ENCODE measurements at places on chromosomes 13 and 19.
A peak's percentile ranks its signal among the peaks of the same experiment; 100 is the strongest.

GRCh38 chr13:111488486-111489132 lies 168.2 kb downstream of the TEX29 start:
- H3K4me1 ChIP-seq, result no peaks in the 10 kb centered on the region
- no peak overlapping the region for H3K4me3 ChIP-seq
- DNase-seq, result no peak
- no peaks in the 10 kb centered on the region for H3K27me3 ChIP-seq

GRCh38 chr13:79589603-79590393 lies 108.8 kb downstream of the NDFIP2 start:
- no peaks in the 10 kb centered on the region for H3K27me3 ChIP-seq
- H3K36me3 ChIP-seq, result no peaks in the 10 kb centered on the region
- H3K27ac ChIP-seq, result no peak overlapping the region

DNA sequence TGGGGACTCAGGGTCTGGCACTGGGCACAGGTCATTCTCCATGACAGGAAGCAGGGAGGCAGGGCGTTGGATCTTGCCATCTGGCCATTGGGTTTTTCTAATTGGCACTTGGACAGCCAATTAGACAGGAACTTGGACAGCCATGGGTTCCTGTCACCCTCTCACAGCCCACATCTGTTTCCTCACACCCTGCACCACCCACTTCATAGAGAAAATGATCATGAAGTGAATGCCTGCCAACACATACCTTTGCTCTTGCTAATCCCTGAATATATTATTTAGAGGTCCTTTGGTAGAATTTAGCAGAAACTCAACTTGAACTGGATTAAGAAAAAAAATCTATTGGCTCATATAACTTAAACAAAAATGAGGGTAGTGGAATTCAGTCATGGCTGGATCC lies 4.9 kb upstream of the OLFM2 start:
- H3K4me1 ChIP-seq, result peaks cover 11% of the 10 kb centered on the region
- H3K27ac ChIP-seq, result no peak overlapping the region
- no peak overlapping the region for H3K4me3 ChIP-seq
- no peak for DNase-seq
- H3K36me3 ChIP-seq, result no peaks in the 10 kb centered on the region

- H3K36me3 ChIP-seq, result no peaks in the 10 kb centered on the region
- DNase-seq, result no peak
- no peak overlapping the region for H3K27ac ChIP-seq
- peaks cover 32% of the 10 kb centered on the region for H3K4me1 ChIP-seq
- no peak overlapping the region for H3K4me3 ChIP-seq
Measured at GRCh38 chr13:97257228-97257755, 35.2 kb downstream of the MBNL2 start.

DNA sequence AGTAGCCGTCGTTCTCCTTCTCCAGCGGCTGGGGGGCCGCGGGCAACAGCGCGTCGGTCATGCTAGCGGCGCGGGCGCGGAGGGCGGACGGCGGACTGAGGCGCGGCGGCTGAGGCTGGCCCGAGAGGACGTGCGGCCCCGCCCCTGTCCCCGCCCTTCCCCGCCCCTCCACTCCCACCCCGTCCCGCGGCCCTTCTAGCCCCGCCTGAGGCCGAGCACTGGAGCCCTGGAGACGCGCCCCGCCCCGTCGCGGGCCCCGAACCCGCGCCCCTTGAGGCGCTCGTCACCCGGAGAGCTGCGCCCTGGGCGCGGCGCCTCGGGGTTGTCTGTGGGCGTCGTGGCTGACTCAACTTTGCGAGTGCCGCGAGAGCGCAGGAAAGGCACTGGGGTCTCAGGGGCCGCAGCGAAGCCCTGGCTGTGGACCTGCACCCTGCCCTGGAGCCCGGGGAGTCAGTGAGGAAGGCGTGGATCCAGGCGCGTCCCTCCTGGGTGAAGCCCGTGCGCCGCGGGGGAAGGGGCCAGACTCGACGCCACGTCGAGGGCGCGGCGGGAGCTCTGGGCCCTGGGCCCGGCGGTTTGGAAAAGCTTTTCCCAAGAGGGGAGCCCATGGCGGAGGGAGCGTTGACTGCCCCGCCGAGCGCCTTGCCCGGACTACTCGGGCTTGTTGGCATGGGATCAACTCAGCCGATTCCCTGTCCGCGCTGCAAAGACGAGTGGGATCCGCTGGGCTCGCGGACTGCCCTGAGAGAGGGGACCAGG lies at the start of gene RHPN2:
RHPN2 (minus strand) TSS at position 97 of the 759 bp plus-strand sequence; CDS start at position 61, 36 bp downstream.
- peaks cover 6% of the 10 kb centered on the region for H3K4me1 ChIP-seq
- no peak within 1 kb of the TSS for H3K27ac ChIP-seq
- H3K36me3 ChIP-seq, result no peaks in the 10 kb centered on the region
- peak; percentile 80 for DNase-seq

DNA sequence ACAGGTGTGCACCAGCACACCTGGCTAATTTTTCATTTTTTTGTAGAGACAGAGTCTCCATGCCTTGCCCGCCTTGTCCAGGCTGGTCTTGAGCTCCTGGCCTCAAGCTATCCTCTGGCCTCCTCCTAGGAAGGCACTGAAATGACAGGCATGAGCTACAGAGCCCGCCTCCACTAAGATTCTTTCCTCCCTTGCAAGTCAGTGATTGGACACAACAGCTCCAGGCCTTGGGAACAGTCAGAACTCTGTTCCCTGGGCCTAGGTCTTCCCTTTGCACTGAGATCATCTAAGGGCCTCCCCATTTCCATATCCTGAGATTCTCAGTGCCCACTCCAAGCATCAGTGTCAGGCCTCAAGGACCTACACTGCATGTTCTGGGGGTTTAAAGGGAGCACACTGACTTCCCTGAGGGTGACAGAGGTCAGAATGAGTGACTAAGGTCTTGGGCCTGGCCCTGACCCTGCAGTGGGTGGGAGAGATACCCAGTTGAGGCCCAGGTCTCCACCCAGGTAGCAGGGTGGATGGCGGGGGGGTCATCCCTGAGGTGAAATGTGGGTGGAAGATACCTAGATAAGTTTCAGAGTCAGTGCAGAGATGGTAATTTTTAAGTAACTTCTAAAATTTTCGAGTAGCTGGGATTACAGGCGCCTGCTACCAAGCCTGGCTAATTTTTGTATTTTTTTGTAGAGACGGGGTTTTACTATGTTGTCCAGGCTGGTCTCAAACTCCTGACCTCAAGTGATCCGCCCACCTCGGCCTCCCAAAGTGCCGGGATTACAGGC lies 17.3 kb upstream of the ERCC1 start:
- no peaks in the 10 kb centered on the region for H3K36me3 ChIP-seq
- H3K27me3 ChIP-seq, result peaks cover 29% of the 10 kb centered on the region
- peaks cover 25% of the 10 kb centered on the region for H3K4me1 ChIP-seq
- no peak overlapping the region for H3K27ac ChIP-seq
- no peak overlapping the region for H3K4me3 ChIP-seq

GRCh38 chr13:114082849-114083645 lies 49.4 kb downstream of the RASA3 start:
- H3K27me3 ChIP-seq, result no peaks in the 10 kb centered on the region
- H3K4me1 ChIP-seq, result no peaks in the 10 kb centered on the region
- no peak overlapping the region for H3K27ac ChIP-seq
- H3K36me3 ChIP-seq, result no peaks in the 10 kb centered on the region
- DNase-seq, result no peak
- no peak overlapping the region for H3K4me3 ChIP-seq

GRCh38 chr13:21481359-21481758 lies 22.3 kb upstream of the ZDHHC20 start:
- no peaks in the 10 kb centered on the region for H3K36me3 ChIP-seq
- H3K4me3 ChIP-seq, result no peak overlapping the region

GRCh38 chr19:46724468-46724867 lies 7.6 kb upstream of the PRKD2 start:
- no peak overlapping the region for H3K27ac ChIP-seq
- H3K36me3 ChIP-seq, result peaks cover 15% of the 10 kb centered on the region
- DNase-seq, result no peak
- H3K4me3 ChIP-seq, result no peak overlapping the region

GRCh38 chr13:100480676-100481075 lies 107.9 kb downstream of the GGACT start:
- DNase-seq, result no peak
- no peaks in the 10 kb centered on the region for H3K36me3 ChIP-seq
- H3K27me3 ChIP-seq, result no peaks in the 10 kb centered on the region

DNA sequence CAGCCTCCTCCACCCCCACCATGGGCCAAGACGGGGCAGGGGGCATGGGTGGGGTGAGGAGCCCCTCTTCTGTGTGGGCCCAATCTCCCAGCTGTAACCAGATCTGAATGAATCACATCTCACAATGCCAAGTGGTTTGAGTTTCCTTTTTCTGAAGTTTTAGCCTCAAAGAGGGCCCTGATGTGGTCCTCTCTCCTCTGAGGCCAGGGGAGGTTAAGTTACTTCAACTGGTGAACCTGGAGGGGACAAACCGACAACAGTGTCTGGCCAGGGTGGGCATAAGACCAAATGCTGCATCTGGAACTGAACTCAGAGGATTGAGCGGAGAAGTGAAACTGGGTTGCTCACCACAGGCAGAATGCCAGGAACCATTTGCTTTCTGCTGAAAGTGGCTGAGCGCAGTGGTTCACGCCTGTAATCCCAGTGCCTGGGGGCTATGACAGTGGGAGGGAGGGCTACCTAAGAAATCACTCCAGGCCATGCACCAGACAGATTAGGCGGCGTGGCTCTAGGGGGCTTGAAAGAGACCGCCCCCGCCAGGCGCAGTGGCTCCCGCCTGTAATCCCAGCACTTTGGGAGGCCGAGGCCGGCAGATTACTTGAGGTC lies 15.4 kb upstream of the IRGC start:
- DNase-seq, result no peak
- no peaks in the 10 kb centered on the region for H3K4me1 ChIP-seq
- H3K27me3 ChIP-seq, result peaks cover 24% of the 10 kb centered on the region
- no peak overlapping the region for H3K4me3 ChIP-seq
- H3K27ac ChIP-seq, result no peak overlapping the region

- no peak overlapping the region for H3K4me3 ChIP-seq
- no peaks in the 10 kb centered on the region for H3K27me3 ChIP-seq
- no peak for DNase-seq
- H3K36me3 ChIP-seq, result no peaks in the 10 kb centered on the region
Measured at GRCh38 chr19:16232127-16232526, 34.4 kb downstream of the AP1M1 start.

DNA sequence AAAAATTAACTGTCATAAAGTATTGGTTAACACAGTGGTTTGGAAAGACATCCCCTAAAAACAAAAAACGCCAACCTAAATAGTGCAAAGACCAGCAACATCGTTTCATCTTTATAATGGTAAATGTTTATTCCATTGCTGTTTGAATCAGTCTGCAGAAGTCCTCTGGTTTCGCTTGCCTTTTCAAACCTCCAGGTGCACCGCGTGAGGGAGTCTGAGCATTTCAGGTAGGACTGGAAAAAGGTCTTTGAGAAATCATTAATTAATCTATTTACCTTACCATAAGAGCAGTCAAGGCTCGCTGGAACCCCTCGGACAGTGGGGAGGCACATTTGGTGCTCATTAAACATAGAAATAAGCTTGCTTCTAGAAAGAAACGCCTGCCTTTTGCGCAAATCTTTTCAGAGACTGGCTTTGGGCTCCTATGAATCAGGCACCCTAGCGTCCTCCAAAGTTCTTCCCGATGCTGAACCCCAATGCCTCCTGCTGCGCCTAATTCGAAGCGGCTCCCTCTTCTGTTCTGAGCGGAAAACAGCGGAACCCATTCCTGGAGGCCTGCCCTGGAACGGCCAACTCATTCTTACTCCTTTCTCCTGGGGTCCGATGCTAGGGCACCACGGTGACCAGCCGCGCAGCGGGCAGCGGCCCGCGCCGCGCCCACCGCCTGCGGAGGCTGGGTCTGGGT lies 951 bp upstream of the MTUS2 start:
- peak overlapping the region; percentile 68 for H3K4me3 ChIP-seq
- peaks cover 4% of the 10 kb centered on the region for H3K4me1 ChIP-seq
- peak; percentile 73 for DNase-seq

- H3K36me3 ChIP-seq, result peaks cover 6% of the 10 kb centered on the region
- DNase-seq, result no peak
- H3K27ac ChIP-seq, result no peak overlapping the region
- peaks cover 9% of the 10 kb centered on the region for H3K4me1 ChIP-seq
Measured at GRCh38 chr13:98207416-98207815, 30.3 kb upstream of the RNF113B start.

- H3K36me3 ChIP-seq, result no peaks in the 10 kb centered on the region
- no peaks in the 10 kb centered on the region for H3K27me3 ChIP-seq
- no peak overlapping the region for H3K27ac ChIP-seq
- H3K4me1 ChIP-seq, result no peaks in the 10 kb centered on the region
Measured at GRCh38 chr13:21530656-21531055, 71.6 kb upstream of the ZDHHC20 start.

- H3K27me3 ChIP-seq, result no peaks in the 10 kb centered on the region
- H3K4me1 ChIP-seq, result no peaks in the 10 kb centered on the region
- no peak overlapping the region for H3K4me3 ChIP-seq
Measured at GRCh38 chr13:99176309-99177276, 24.1 kb upstream of the UBAC2 start.

DNA sequence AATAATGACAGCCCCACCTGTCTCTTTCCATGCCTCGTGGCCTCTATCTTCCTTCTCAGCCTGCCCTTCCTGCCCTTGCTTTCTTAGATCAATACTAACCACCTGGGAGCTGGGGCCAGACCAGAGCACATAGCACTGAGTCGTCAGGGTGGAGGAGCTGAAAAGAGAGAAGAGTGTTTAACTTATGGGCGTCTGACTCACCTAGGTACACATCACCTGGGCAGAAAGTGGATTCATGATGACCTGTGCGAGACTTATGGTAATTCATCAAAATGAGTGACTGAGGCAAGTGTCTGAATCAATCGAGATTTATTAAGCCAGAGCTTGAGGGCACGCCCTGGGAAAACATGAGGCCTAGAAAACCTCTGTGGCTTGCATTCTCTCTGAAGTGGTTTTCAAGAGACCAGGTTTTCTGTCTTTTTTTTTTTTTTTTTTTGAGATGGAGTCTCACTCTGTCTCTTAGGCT lies 19.2 kb downstream of the CEACAM6 start:
- H3K36me3 ChIP-seq, result no peaks in the 10 kb centered on the region
- no peak overlapping the region for H3K4me3 ChIP-seq
- no peaks in the 10 kb centered on the region for H3K27me3 ChIP-seq
- no peak for DNase-seq

- no peaks in the 10 kb centered on the region for H3K27me3 ChIP-seq
- H3K36me3 ChIP-seq, result no peaks in the 10 kb centered on the region
- H3K4me3 ChIP-seq, result peak within 1 kb of the TSS; percentile 85
- H3K27ac ChIP-seq, result peak within 1 kb of the TSS; percentile 99
- H3K4me1 ChIP-seq, result peaks cover 49% of the 10 kb centered on the region
Measured at GRCh38 chr19:45079063-45079910, at the start of gene GEMIN7. Gene GEMIN7, plus strand, starts transcription at chr19:45079260. Its CDS starts 10,855 bp downstream, at chr19:45090115.

DNA sequence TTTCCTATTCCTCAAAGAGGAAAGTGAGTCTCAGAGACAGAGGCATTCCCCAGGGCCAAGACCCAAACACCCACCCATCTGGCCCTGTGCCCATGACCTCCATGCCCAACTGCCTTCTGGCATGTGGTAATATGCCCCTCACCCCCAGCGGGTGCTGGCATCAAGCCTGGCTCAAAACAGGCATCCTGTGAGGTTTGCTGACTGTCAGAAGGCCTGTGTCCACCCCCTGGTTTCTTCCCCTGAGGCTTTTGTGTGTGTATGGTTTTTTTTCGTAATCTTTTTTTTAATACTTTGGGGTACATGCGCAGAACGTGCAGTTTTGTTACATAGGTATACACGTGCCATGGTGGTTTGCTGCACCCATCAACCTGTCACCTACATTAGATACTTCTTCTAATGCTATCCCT lies 7.6 kb upstream of the KANK2 start:
- H3K36me3 ChIP-seq, result 0 out of 2 replicates have a peak, but pooled peaks cover 3% of the 10 kb centered on the region
- H3K27me3 ChIP-seq, result no peaks in the 10 kb centered on the region

- no peak overlapping the region for H3K27ac ChIP-seq
- H3K4me3 ChIP-seq, result no peak overlapping the region
- H3K4me1 ChIP-seq, result no peaks in the 10 kb centered on the region
Measured at GRCh38 chr19:46591870-46592269, 9.3 kb upstream of the CALM3 start.

GRCh38 chr19:2229103-2230032 lies 6.8 kb downstream of the PLEKHJ1 start:
- no peaks in the 10 kb centered on the region for H3K36me3 ChIP-seq
- H3K4me1 ChIP-seq, result no peaks in the 10 kb centered on the region
- H3K27ac ChIP-seq, result no peak overlapping the region
- no peak overlapping the region for H3K4me3 ChIP-seq
- no peaks in the 10 kb centered on the region for H3K27me3 ChIP-seq

Measured in GM23338 (cell line).